Activated B cell treated with CpG ODN at 0.5 μM for 24 hours (primary cell): ENCODE measurements at places on chromosomes 5 and 9. TPM values are rescaled to one million over a fixed set of nuclear protein-coding genes. Genes with fewer than 3 reads are reported as not detected.

DNA sequence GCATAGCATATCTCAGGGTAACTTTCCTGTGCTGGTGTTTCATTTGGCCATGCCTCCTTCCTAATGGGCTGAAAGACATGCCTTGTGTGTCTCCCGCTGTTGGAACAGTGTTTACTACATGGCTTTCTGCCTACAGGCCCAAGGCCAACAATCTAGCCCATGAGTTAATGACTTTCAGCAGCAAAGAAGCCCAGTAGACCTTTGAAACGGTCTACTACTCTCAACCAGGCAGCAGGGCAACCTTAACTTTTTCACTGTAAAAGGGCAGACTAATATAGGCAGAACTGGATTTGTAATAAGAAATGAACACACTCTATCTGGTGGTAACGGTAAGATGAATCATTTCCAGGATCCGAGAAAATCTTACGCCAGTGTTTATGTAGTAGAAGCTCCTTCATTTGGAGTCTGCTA lies 21.0 kb downstream of the C5orf15 start:
- no peak for DNase-seq

DNA sequence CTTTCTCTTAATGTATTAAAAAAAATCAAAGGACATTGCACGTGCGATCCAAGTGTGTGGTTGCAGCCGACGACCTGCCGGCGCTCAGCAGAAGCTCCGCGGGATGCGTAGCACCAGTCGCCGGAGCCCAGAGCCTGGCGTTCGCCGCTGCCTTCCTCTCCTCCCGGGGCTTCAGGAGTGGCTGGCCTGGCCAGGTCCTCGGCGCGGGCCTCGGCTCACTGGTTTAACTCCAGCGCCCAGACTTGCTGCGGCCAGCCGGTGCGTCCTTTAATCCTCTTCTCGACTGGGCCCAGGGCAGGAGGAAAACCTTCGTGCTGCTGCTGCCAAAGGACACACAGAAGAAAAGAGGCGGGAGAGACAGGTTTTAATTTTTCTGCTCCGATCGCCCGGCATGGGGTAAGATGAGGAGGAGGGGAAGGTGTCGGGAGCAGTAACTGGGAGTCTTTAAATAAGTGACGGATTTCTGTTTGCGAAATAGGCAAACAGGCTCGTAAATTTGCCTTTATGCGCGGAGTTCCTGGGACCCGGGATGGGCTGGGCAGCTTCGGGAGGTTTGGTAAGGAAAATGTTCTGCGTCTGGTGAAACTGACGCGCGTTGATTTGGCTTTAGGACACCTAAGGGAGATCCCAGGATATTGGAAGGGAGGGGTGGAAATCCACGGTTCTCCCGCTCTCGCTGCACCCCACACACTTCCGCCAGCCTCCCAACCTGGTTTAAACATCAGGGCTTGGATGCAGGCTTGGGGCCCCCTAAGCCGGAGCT lies 2.3 kb downstream of the HAND1 start:
- no peak for DNase-seq

- no peak for DNase-seq
These were observed 20.5 kb upstream of the NDST1 start for GRCh38 chr5:150487199-150488061.

DNA sequence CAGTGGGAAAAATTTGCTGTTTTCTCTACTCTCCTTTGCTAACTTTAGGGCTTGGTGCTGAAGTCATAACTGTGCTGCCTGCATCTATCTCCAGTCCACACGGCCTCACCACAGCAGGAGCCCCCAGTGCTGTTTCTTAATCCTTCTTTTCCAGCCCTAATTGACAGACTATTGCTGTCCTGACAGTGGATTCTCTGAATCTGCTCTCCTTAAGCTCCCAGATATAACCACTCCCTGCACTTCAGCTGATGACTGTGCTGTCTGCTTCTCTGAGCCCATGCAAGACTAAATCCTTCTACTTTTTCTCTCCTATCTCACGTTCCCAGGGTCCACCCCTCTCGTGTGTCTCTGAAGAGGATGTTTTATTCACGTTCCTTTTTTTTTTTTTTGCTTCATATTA lies 19.7 kb upstream of the GRIA1 start:
- DNase-seq = no peak

GRCh38 chr9:6944093-6944551 lies 186.3 kb downstream of the KDM4C start:
- DNase-seq = no peak

- DNase-seq = no peak
These were observed 940.7 kb downstream of the NR2F1-AS1 start for GRCh38 chr5:92640340-92640739.

DNA sequence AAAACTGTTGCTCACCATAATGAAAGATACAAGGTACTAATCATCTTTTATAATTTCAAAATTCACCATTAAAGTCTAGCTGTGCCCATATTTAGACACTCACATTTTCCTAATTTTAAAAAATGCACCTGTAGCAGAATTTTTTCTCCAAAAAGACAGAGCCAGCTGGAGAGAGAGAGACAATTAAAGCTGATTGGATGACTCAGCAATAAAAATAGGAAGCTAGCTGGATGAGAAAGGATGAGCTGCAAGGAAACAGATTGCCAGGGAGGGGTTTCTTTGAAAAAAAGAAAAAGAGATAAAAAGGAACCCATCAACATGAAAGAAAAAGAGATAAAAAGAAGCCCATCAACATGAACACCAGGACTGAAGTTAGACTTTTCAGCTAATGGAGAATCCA lies 73.8 kb downstream of the HCN1 start:
- no peak for DNase-seq

- DNase-seq = no peak
These were observed 265.5 kb downstream of the NDUFS4 start for GRCh38 chr5:53825926-53826325.

- DNase-seq = no peak
These were observed 484.0 kb downstream of the ZNF608 start for GRCh38 chr5:124262470-124262869.

GRCh38 chr9:121735793-121736770 lies 84.6 kb downstream of the DAB2IP start:
- DNase-seq = no peak

GRCh38 chr9:4126184-4126865 lies 173.5 kb downstream of the GLIS3 start:
- no peak for DNase-seq

GRCh38 chr5:141617128-141617527 lies 1.7 kb downstream of the DIAPH1 start:
- no peak for DNase-seq

DNA sequence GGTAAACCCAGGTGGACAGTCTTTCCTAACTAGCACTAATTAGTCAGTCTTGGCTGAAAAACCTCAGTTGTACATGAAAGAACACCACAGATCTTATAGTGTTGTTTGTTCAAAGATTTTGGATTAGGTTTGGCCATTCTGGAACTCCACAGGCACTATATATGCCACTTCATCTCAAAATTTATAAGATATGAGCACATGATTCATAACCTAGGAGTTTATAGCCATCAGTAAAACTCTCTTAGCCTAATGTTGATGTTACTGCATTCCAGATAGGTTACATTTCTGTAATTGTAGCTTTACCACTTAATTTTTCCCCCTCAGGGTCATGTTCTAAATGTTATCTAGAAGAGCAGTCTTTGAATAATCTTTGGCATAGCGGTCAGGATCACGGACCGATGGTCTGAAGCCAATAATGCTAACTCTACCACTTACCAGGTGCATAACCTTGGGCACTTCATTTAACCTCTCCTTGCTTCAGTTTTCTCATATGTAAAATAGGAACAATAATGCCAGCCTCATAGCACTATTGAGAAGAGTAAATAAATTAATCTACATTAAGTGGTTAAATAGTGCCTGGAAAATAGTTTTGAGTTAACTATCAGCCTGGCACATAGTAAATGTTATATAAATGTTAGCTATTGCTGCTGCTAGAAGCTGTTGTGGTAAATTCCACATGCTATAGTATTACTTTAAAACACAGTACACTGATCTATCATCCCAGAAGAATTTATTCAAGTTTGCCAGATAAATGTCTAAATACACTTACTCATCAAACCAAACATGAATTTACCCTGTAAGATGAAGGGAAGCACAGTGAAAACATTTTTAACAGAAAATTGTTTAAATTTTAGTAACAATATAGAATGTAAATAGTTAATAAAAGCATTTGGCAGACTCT lies 743.9 kb downstream of the NR2F1-AS1 start:
- no peak for DNase-seq

GRCh38 chr9:129402371-129402739 lies 218.5 kb downstream of the C9orf50 start:
- no peak for DNase-seq

LCN9 gene
- not detected in 2 replicates for total RNA-seq

CHMP5 gene
- total RNA-seq = 27.4 and 28.1 TPM in 2 replicates

DCAF12 gene
- 3.8 and 5.9 TPM in 2 replicates for total RNA-seq

DND1 gene
- total RNA-seq = 2.6 and 3.4 TPM in 2 replicates

SPATA31A3 gene
- not detected in 2 replicates for total RNA-seq

RASEF gene
- total RNA-seq = not detected in 2 replicates

ADRA1B gene
- 0.49 and 0.53 TPM in 2 replicates for total RNA-seq
